ENCODE measurements at places on chromosomes 6 and 20.
A peak's percentile ranks its signal among the peaks of the same experiment; 100 is the strongest.

GRCh38 chr20:49989234-49990065 is 6.7 kb downstream of the SNAI1 start:
- no peak for DNase-seq

DNA sequence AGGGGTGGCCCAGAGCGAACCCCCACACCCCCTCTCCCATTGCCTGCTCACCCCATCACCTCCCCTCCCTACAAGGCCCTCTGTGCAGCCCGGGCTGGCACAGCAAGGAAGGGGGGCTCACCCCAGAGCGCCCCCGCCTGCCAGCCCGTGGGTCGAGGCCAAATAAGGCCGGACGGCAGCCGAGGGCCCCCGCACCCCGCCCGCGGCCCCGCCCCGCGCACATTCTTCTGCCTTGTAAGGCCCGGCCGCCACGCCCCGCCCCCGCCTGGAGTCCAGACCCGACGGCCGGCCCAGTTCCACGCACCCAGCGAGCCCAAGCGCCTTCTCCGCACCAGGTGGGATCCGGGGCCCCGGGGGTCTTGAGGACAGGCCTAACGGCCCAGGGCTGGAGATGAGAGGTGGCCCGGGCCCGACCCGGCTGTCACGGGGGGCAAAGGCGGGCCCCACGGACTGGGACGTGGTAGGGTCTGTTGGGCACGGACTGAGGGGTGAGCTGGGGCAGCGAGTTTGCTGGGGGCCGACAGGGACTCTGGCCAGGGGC is at the start of gene MYL9:
MYL9 (plus strand) TSS at position 293 of the 541 bp plus-strand sequence. CDS start 3,366 bp downstream, outside the sequence.
- DNase-seq, result no peak

GRCh38 chr6:101001012-101001411 is 119.9 kb upstream of the ASCC3 start:
- no peak for DNase-seq

GRCh38 chr20:8749101-8749500 is 319.8 kb upstream of the PLCB4 start:
- DNase-seq, result no peak

DNA sequence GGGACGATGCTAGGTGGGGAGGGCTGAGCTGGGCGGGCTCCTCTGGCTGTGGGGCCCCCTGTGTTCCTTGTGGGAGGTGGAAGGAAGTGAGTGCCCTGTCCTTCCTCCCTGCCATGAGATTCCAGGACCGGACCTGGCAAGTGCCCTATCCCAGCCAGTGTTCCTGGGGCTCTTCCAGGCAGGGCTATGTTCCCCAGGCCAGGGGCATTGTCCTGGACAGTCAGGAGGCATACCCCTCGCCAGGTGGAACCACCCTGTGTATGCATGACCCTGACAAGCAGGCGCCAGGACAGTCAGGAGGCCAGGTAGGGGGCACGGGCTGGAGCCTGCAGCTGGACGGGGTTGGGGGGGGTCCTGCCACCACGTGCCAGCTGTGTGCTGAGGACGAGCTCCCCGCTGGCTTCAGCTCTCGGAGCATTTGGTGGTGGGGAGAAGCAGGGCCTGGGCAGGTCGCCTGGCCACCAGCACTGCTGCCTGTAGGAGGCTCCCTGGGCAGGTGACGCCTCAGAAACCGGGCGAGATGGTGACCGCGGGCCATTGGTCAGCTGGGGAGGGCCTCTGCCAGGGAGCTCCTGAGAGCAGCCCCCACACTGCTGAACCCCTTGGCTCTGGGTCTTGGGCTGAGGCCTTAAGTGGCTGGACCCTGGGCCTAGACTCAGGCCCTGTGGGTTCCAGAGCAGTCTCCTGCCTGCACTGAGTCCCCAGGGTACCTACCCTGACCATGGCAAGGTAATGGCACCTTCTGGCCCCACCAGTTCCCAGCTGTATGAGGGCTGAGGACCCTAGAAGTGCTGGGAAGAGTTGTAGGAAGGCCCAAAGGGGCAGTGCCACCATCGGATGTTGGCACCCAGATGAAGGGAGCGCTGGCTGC is 694 bp downstream of the SLC17A9 start:
- no peak for DNase-seq

DNA sequence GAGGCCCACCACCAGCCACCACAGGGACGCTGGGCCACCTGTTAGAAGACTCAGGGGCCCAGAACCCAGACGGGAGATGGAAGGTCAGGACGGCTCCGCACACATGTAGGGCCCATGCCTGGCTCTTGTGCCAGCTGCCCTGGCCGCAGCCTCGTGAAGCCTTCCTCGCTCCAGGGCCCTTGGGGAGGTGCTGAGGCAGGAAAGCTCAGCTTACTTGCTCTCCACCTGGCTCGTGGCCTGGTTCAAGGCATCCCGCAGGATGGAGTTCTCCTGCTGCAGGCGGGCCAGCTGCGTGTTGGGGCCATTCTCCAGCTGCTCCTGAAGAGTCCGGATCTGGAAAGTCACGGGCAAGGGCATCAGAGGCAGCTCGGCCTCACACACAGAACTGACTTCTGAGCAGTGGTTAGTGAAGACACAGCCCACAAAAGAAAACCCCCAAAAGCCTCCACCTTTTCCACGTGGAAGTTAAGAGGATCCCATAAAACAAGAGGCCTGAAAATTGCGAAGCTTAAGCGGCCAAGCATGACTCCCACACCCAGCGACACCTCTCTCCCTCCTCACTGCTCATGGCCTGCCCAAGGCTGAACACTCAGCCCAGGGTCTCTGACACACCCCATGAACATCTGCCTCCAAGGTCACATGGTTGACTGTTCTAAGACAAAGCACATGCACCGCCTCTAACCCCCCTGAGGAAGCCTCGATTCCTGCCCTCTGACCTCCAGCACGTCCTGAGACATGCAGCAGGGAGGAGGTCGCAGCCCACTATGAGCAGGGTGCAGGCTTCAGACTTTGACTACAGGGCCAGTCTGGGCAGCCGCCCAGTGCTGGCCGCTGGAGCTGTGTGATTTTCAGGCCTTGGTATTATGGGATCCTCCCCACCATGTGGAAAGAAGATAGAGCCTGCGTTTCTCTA is 46.5 kb downstream of the RRBP1 start:
- no peak for DNase-seq

GRCh38 chr6:16305246-16305725 is 66.9 kb downstream of the GMPR start:
- DNase-seq, result no peak

GRCh38 chr6:19231878-19232561 is 605.1 kb upstream of the ID4 start:
- DNase-seq, result no peak

DNA sequence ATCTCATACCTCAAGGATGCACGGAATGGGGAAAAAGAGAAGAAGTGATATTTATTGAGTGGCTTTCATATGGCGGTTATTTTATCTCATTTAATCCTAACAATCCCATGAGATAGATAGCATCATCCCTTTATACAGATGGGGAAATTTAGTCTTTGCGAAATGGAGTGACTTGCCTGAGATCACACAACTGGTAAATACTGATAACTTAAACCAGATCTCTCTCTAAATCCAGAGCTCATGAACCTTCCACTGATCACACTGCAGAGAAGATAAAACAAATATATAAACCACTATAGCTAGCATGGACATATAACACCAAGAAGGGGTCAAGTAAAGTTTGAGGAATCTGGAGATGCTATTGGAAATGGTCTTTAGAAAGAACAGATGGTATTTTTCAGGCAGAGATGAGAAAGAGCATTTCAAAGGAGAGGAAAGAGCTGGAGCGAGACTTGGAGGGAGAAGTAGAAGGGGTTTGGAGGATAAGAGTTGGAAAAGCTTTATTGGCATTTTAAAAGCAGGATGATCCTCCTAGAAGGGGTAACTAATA is 139.8 kb upstream of the TNFAIP3 start:
- no peak for DNase-seq

GRCh38 chr20:5895626-5896025 is 54.7 kb downstream of the TRMT6 start:
- DNase-seq, result no peak

GRCh38 chr6:119243657-119244056 is 105.9 kb downstream of the MAN1A1 start:
- DNase-seq, result no peak

- DNase-seq, result no peak
Measured at GRCh38 chr6:45512717-45513116, 135.0 kb upstream of the SUPT3H start.

GRCh38 chr6:74976701-74977100 is 229.2 kb downstream of the COL12A1 start:
- no peak for DNase-seq

GRCh38 chr6:136920671-136921380 is 1.3 kb upstream of the SLC35D3 start:
- no peak for DNase-seq

DNA sequence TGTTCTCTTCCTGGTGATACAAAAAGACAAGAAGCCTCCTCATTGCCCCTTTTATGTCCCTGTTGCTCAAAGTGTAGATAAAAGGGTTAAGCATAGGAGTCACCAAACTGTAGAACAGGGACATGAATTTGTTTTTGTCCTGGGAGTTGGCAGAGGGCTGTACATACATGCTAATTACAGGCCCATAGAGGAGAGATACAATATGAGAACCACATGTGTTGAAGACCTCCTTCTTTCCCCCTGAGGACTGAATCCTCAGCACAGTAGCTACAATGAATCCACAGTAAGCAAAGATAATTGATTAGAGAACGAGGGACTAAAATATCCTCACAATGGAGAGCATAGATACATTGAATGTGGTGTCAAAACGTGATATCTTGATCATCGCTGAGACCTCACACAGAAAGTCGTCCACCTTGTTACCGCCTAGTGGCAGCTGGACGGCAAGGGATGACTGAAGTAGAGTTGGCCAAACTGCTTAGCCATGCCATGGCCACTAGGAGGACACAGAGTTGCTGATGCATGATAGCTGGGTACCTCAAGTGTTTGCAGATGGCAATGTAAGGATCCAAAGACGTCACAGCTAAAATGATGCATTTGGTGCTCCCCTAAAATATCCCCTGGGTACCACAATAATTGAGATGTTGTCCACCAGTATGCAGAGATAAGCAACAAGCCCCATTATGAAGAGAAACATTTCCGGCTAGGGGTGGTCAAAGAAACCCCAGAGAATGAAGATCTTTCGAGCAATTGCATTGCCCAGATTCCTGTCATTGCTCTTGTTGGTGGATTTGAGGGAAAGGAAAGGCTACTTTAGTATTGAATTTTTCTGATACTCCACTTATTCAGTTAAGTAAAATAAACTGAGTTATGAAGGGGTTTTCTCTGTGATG is 15.0 kb downstream of the OR2B3 start:
- DNase-seq, result no peak

- peak; percentile 71 for DNase-seq
Measured at GRCh38 chr20:62202083-62202395, 18.0 kb downstream of the HRH3 start.

DNA sequence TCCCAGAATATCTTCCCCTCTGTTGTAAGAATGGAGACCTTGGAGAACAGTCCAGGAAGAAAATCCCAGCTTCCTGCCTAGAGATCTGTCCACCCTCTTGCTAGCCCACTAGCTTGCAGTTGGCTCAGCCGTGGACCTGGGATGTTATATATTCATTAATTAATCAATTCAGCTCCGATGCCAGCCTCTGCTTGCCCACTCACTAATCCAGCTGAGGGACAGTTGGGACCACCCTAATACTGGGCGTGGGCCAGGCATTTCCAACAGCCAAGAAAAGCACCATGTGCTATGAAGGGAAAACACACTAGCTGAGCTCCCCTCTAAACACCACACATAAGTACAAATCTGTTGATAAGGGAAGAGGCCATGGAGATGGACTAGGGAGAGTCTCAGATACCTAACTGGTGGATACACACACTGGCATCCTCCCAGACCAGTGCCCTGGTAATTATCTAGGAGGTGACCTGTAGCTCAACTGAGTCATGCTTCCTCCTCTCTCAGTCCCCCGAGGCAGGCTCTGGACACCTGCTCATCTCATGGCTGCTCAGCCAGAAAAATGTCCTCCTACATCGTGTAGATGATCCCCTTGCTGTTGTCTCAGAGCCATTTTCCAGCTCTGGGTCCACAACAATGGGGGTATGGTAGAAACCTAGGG is 78.9 kb downstream of the ANKRD60 start:
- no peak for DNase-seq

DNA sequence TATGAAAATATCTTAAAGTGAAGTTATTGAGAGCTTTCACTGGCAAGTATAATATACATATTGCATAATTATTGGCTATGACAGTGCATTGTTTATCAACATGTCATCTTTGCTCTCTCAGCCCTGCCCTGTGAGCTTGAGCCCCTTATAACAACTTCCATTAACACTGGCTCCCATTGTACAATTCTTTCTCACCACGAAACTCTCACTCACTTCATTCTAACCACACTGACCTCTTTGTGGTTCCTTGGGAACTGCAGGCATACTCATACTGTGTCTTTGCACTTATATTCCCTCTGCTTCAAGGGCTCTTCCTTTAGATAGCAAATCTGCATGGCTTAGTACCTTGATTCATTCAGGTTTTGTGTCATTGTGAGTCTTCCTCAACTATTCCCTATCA is 411.8 kb downstream of the CDKAL1 start:
- DNase-seq, result no peak

- DNase-seq, result no peak
Measured at GRCh38 chr20:24918579-24919566, 30.2 kb upstream of the CST7 start.

GRCh38 chr6:121465101-121465500 is 29.7 kb downstream of the GJA1 start:
- no peak for DNase-seq

DNA sequence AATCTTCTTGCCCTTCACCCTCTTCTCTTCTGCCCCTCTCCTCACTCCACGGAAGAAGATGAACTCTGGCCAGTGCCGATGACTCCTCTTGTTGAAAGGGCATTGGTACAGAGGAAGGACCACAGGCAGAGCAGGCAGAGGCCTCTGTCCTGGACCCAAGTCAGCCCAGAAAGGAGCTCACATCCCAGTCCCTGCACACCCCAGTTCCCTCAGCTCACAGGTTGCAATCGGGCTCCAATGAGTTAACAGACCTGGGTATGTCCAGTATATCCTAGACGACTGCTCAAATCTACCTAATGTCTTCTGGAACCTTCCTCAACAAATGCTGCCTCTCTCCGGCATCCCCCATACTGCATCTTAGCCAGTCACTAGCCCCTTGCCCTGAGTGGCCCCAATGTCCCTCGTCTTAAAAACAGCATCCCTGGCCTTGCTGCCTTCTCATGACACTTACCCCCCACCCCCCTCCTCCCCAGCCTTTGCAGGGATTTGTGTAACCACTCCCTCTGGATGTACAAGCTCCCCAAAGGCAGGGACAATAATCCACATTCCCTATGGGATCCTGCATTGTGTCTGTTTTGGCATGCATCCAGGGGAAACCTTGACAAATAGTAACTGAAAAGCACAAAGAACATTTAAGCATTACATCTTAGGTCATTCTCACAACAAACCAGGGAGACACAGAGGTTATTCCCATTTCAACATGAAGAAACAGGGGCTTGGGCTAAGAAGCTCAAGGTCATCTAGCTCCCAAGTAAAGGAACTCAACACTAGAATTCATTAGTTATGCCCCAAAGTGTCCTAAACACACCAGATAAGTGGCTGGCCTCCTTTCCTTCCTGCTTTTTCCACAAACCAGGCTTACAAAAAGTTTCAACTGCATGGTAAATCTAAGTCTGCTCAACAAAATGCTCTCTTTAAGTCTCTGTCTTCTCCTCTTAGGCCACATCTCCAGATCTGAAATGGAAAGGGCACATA is 45.1 kb downstream of the TRERF1 start:
- no peak for DNase-seq

- no peak for DNase-seq
Measured at GRCh38 chr6:26570027-26570809, 26.5 kb upstream of the ABT1 start.

Measured in chondrocyte (in vitro differentiated cells).